ENCODE measurements at places on chromosomes 7 and 10.

DNA sequence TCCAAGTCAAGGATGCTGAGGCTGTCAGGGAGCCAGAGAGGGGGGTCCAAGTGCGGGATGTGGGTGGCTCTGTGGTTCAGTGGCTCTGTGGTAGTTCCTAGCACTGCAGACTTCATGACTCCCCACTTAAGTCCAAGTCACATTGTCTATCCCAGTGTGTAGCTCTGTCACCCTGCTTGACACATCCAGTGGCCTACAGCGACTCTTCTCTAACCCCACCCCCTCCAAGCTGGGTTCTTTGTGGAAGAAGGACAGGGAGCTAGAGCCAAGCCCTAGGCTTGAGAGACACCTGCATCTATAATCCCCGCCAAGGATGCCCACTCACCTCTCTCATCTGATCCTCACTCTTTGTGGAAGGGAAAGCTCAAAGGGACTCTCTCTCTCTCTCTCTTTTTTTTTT is 57.6 kb downstream of the ADCYAP1R1 start:
- no peaks in the 10 kb centered on the region for H3K4me1 ChIP-seq
- H3K27me3 ChIP-seq, result no peaks in the 10 kb centered on the region
- H3K27ac ChIP-seq, result no peak overlapping the region
- no peak overlapping the region for H3K4me3 ChIP-seq
- no peaks in the 10 kb centered on the region for H3K36me3 ChIP-seq

- no peak overlapping the region for H3K27ac ChIP-seq
- no peaks in the 10 kb centered on the region for H3K27me3 ChIP-seq
- no peaks in the 10 kb centered on the region for H3K36me3 ChIP-seq
- H3K4me1 ChIP-seq, result peaks cover 32% of the 10 kb centered on the region
Measured at GRCh38 chr10:97468162-97468561, 22.2 kb downstream of the ZDHHC16 start.

DNA sequence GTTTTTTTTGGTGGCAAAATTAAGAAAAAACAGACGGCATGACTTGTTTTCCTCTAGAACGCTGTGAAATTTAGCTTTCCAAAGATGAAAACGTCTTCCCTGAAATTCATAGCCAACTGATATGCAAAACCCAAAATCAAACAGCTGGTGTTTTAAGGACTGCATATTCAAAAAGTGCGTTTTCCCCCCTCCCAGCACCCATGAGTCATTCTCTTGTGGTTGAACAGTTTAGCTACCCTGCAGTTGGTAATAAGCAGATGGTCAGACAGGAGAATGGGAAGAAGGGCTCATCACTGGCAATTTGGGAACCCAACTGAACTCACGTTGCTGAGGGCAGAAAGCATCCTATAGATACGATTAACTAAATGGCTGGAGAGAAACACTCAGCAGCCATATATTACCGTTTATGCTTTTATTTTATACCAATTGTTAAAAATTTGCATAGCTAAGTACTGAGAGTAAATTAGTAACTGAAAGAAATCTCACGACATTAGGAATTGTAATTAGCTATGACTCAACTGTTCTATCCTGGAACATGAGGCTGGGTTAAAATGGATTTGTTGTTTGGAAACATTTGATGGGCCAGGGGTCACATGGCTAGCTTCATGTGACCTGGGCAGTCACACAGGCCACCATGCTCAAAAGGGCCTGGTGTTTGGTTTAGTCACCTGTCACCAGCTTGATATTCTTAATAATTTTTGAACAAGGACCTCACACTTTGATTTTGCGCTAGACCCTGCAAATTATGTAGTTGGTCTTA is 343.1 kb downstream of the PHTF2 start:
- no peaks in the 10 kb centered on the region for H3K27me3 ChIP-seq
- H3K4me1 ChIP-seq, result peaks cover 20% of the 10 kb centered on the region
- H3K4me3 ChIP-seq, result no peak overlapping the region

DNA sequence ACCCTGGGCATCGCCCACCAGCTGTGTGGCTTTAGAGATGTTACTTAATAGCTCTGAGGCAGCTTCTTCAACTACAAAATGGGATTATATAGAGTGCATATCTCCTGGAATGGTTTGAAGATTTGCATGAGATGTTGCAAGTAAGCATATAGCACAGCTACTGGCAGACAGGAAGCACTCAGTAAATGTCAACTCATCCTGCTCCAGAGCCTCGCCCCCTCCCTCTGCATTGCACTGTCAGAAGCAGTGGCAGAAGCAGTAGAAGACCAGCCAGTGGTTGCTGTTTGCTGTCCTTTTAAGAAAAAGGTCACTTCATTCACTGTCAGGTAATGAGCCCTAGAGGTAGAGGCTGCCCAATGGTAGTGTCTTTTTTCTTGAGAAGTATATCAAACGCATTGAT is 180.0 kb upstream of the GHITM start:
- DNase-seq, result no peak
- no peak overlapping the region for H3K4me3 ChIP-seq
- H3K4me1 ChIP-seq, result no peaks in the 10 kb centered on the region
- H3K36me3 ChIP-seq, result no peaks in the 10 kb centered on the region
- H3K27me3 ChIP-seq, result no peaks in the 10 kb centered on the region
- no peak overlapping the region for H3K27ac ChIP-seq

DNA sequence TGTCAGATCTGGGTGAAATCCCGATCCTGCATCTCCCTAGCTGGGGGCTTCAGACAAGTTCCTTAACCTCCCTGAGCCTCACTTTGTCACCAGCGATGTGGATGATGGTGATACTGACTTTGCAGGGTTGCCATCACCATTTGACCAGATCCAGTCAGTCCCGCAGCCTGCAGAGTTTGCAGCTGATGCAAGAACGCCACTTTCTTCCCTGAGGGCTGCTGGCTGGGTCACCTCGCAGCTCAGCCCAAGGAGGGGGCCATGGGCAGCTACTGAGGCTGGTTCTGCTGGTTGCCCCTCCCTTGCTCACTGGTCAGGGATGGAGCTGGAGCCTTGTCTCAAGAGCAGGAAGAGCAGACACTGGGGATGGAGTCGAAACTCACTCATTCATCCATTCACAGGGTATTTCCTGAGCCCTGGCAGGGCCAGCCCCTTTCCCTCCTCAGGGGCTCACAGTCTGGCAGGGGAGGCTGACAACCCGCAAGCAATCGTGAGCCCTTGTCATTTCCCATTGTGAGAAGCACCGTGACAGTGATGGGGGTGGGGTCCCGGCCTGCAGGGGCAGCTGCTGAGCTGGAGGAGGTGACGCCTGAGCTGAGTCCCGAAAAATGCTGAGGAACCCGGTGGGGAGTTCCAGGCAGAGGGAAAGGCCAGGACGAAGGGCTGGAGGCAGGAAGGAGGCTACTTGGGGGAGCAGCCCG is 111.1 kb upstream of the TCF7L2 start:
- DNase-seq, result no peak
- H3K27me3 ChIP-seq, result no peaks in the 10 kb centered on the region
- H3K36me3 ChIP-seq, result no peaks in the 10 kb centered on the region

DNA sequence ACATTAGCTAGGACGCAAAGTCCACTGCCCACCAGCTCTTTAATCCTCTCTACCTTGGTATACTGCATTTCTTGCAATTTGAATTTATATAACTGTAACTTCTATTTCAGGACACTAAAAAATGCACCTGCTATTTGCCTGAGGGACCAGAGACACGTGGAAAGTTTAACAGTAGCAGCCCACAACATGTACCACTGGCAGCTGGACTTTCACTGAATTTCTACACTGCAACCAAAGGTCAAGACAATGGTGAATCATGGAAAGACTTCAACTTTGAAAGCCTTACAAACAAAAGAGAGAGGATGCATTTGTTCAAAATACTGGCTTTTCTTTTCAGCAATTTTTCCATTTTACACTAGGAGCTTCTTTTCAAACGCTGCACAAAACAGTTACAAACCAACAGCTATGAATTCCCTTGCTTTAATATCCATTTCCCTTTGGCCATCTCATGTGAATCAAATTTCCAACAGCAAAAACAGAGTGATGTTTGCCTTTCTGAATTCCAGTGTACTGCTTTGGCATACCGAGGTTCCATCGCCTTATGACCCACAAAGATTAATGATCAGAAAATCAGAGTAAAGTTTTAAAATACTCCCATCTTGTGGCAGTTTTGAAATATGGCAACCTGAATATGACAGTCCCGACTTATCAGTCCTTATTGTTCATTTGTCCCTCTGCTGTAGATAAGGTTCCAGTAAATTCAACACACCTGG is 29.9 kb upstream of the HNRNPH3 start:
- no peaks in the 10 kb centered on the region for H3K27me3 ChIP-seq
- H3K4me1 ChIP-seq, result peaks cover 4% of the 10 kb centered on the region
- H3K36me3 ChIP-seq, result no peaks in the 10 kb centered on the region
- H3K4me3 ChIP-seq, result no peak overlapping the region
- no peak for DNase-seq
- no peak overlapping the region for H3K27ac ChIP-seq

DNA sequence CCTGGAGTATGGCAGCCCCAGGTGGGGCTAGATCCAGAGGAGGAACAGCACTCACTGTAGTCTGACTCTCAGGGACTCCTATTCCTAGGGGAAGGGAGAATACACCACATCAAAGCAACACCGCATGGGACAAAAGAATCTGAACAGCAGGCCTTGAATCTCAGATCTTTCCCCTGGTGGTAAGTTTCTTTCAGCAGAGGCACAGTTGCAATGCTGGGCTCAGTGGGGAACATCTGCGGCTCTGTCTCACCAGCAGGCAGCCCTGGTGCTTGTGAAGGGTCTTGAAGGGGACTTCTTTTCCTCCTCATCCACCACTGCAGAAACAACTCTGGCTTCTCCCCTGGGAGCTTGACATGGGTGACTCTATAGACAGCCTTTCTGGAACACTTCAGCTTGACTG is 111.2 kb upstream of the ARHGAP21 start:
- H3K27me3 ChIP-seq, result no peaks in the 10 kb centered on the region
- no peak overlapping the region for H3K4me3 ChIP-seq
- H3K4me1 ChIP-seq, result no peaks in the 10 kb centered on the region
- H3K36me3 ChIP-seq, result no peaks in the 10 kb centered on the region

GRCh38 chr7:158015403-158016179 is 572.0 kb downstream of the PTPRN2 start:
- no peaks in the 10 kb centered on the region for H3K27me3 ChIP-seq
- no peaks in the 10 kb centered on the region for H3K36me3 ChIP-seq
- H3K4me1 ChIP-seq, result peaks cover 22% of the 10 kb centered on the region

GRCh38 chr7:98488167-98488566 is 87.3 kb upstream of the BAIAP2L1 start:
- no peaks in the 10 kb centered on the region for H3K4me1 ChIP-seq
- H3K4me3 ChIP-seq, result no peak overlapping the region
- H3K36me3 ChIP-seq, result no peaks in the 10 kb centered on the region
- no peaks in the 10 kb centered on the region for H3K27me3 ChIP-seq

DNA sequence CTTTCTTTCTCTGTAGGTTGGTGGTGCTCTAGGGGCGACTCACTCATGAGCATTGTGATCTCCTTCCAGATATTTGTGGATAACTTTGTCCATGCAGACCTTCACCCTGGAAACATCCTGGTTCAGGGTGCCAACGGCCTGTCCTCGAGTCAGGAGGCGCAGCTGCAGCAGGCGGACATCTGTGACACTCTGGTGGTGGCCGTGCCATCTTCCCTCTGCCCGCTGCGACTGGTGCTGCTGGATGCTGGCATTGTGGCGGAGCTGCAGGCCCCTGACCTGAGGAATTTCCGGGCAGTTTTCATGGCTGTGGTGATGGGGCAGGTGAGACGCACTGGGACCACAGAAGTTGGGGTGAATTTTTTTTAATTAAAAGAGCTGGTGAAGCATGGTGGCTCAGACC is 9.6 kb upstream of the NDUFB2 start:
- H3K36me3 ChIP-seq, result peaks cover 28% of the 10 kb centered on the region
- no peaks in the 10 kb centered on the region for H3K4me1 ChIP-seq
- no peak overlapping the region for H3K27ac ChIP-seq
- H3K4me3 ChIP-seq, result no peak overlapping the region

GRCh38 chr10:18955061-18955460 is 93.5 kb upstream of the MALRD1 start:
- no peaks in the 10 kb centered on the region for H3K4me1 ChIP-seq
- H3K27ac ChIP-seq, result no peak overlapping the region
- no peaks in the 10 kb centered on the region for H3K27me3 ChIP-seq
- no peaks in the 10 kb centered on the region for H3K36me3 ChIP-seq
- no peak for DNase-seq
- H3K4me3 ChIP-seq, result no peak overlapping the region

DNA sequence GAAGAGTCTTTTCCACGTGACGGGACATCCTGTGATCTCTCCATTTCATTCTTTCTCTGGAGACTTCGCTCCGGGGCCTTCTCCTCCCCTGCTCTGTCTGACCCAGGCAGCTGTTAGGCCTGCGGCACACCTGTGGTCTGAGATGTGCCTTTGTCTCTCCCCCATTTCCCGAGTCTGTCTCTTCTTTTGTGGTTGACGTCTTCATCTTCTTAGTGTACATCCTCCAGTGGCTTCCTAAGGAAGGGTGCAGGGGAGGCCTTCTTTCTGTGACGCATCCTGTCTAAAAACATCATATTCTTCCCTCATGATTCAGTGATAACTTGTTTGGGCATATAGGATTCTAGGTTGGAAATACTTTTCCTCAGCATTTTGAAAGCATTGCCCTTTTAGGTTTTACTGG is 17.2 kb upstream of the ATP6V0E2 start:
- no peaks in the 10 kb centered on the region for H3K36me3 ChIP-seq
- H3K27me3 ChIP-seq, result no peaks in the 10 kb centered on the region

All from vagina (tissue), 2 donors.